ENCODE measurements at places on chromosomes 2 and 18.

- no peak for DNase-seq
Measured at GRCh38 chr2:43136011-43136799, 90.2 kb downstream of the ZFP36L2 start.

DNA sequence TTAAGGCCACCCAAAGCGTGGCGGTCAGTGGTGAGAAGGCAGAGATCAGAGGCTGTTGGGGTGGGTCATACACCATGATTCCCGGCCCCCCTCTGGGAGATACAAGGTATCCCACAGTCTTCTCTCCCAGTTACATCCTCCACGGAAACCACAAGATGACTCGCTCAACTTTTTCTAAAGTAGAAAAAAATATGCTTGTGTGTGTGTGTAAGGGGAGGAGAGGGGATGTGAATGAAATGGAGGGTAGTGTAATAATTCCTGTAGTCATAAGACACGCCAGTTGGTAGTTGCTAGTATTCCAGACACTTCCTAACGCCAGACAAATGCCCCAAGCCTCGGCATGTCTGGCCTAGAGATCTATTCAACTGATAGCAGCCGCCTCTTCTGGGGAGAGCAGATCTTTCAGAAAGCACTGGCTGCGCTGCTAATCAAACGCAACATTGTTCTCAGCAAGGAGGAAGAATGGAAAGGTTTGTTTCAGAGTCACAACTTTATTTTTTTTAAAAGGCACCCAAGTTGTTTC, 143.5 kb downstream of the TGIF1 start:
- no peak for DNase-seq

DNA sequence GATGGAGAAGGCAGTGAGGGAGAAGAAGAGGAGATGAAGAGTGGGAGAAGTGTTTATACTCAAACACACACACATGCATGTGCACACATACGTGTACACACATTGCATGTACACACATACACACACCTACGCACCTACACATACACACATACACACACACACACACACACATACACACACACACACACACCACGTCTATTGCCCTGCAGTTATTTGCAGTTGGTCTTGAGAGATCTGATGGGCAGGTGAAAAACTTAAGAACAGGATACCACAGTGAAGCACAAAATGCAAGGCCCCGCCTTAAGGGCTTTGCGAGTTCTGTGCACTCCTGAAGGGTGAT, 190.2 kb downstream of the MYCN start:
- no peak for DNase-seq

GRCh38 chr2:53877556-53877955, 17.8 kb upstream of the GPR75 start:
- DNase-seq: no peak

GRCh38 chr2:216274194-216274840, 98.0 kb downstream of the MARCHF4 start:
- DNase-seq: no peak
